NCI-H524 treated with DMSO at 0.1 percent for 48 hours (cell line): ENCODE measurements at places on chromosomes 12 and 14.
A peak's percentile ranks its signal among the peaks of the same experiment; 100 is the strongest.

GRCh38 chr14:95480887-95481226 lies 35.6 kb downstream of the SYNE3 start:
- DNase-seq = no peak

DNA sequence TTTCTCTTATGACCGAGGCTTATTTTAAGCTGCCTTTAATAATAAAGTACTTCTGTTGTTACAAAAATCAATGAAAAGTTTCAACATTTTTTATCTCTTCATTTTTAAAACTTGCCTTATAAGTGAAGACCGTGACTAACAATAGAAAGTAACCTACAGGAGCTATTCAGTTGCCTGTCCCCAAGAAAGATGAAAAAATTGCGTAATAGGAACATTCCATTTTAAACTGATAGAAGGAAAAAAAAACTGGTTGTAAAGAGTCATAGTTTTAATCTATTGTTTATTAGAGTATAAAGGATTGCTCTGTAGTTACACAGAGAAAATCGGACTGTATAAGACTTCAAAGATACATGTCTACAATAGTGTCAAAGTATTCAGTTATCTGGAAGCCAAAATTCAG lies 83.3 kb downstream of the DAAM1 start:
- no peak for DNase-seq

- no peak for DNase-seq
These were observed 13.0 kb upstream of the LEMD3 start for GRCh38 chr12:65156366-65156841.

DNA sequence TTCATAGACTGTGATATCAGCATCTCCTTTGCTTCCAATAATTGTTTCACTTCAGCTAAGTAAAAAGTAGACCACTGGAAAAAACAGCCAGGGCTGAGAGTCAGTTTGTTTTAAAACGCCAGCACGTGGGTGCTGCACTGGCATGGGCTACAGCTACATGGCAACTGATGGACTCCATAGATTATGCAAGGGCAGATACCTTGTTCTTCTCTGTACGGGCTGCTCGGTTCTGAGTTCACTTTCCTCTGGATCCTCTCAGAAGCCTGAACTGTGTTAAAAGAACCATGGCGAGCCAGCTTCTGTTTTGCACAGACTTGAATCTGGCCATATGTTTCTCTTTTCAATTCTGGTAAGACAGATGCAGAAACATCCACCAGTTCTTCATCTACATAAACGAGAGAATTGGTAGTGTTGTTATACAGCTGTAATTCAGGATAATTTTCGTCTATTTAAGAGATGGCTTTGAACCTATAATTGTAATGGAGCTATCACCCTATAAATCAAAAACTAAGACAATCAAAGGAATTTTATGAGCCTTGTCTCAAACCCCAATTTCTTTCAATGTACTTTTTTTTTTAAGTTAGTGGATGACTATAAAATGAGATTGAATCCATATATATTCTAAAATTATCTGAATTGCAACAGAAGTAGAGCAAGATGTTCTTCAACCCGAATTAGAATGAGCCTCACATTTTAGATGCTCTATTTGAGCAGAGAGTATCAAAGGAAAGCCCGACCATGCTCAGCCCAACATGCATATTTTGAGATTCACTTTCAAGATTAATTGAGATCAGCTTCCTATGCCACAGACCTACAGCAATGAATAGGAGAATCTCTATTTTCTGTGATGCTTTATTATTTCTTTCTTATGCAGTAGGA lies 31.5 kb downstream of the E2F7 start:
- DNase-seq = no peak

DNA sequence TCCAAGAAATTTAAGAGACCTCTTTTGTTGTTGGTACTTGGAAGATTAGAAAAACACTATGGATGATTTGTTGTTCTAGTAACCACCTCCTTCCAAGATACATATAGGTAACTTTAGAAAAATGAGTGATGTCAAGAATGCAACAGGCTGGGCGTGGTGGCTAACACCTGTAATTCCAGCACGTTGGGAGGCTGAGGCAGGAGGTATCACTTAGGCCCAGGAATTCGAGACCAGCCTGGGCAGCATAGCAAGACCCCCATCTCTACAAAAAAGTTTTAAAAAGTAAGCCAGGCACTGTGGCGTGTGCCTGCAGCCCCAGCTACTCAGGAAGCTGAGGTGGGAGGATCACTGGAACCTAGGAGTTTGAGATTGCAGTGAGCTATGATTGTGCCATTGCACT lies 97.8 kb downstream of the PCNX1 start:
- no peak for DNase-seq

DNA sequence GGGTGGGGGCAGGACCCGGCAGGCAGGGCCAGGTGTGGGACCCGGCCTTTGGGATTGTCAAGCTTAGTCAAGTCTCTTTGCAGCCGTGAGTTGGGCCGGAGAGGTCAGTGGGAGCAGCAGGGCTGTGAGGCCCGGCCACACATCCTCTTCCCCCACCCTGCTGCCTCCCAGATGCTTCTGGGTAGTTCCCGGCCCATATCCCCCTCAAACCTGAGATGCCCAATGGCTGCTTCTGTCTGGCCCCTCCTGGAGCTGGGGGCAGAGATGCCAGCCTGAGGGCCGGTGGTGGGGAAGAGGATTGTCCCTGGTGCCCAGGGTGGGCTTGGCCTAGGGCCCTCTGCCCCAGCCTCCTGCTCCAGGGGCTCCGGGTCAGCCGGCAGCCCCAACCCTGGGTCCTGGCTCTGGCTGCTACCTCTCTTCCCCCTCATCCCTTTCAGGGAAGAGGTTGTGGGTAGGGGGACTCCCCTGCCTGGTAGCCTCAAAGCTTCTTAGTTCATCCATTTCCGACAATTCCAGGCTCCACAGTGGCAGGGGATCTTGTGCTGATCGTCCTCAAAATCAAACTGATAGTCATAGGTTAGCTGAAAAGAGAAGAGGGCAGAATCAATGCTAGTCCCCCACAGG lies 2.8 kb upstream of the PRKAG1 start:
- DNase-seq = no peak

GRCh38 chr14:58464652-58465051 lies 37.1 kb downstream of the KIAA0586 start:
- DNase-seq = no peak

DNA sequence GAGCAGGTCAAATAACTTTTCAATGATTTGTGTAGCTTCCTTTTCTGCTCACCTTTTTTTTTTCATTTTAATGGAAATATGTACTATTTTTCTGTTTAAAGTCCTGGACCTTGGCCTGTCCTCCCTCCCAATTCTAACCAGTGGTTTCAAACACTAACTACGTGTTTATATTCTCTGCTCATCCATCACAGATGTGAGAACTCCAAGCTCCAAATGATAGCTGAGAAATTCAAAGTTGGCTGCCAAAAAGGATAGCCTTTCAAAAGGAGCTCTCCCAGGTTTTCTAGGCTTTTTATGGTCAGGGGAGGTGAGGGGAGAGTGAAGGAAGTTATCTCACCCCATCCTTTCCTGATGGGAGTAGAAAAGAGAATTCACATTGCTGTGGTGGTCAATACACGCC lies 486.0 kb upstream of the TBX3 start:
- no peak for DNase-seq

DNA sequence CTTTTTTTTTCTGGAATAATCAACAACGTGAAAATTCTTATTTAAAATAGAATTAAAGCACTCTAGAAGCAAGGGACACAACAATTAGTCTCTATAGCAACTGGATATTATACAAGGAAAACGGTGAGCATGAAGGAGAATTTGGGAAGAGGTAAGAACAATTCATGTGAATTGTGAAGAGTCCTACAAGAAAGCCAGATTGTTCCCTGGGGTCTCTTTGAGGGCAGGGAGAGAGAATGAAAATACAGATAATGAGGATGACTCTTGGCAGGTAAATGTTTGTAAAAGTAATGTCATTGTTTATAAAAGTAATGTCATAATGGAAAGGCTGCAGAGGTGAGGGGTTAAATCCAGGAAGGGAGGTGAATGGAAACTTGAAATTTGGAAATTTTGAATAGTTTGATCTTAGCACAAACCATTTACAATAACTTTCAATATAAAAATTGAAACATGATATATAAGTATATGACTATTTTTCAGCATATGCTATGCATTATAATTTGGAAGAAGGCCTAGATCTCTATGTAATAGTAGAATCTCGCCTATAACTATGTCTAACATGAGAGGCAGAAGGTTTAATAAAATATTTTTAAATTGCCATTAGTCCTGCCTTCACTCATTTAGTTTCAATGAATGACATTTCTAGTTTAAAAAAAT lies 378.8 kb upstream of the DCN start:
- DNase-seq = no peak

GRCh38 chr12:28766398-28766797 lies 382.7 kb upstream of the FAR2 start:
- DNase-seq = no peak

- no peak for DNase-seq
These were observed 66.0 kb downstream of the DNAH10 start for GRCh38 chr12:123828120-123828519.

- DNase-seq = peak; percentile 9
These were observed 67.0 kb downstream of the ANKRD9 start for GRCh38 chr14:102442241-102443211.

GRCh38 chr12:11863478-11863906 lies 207.2 kb upstream of the BCL2L14 start:
- DNase-seq = no peak

DNA sequence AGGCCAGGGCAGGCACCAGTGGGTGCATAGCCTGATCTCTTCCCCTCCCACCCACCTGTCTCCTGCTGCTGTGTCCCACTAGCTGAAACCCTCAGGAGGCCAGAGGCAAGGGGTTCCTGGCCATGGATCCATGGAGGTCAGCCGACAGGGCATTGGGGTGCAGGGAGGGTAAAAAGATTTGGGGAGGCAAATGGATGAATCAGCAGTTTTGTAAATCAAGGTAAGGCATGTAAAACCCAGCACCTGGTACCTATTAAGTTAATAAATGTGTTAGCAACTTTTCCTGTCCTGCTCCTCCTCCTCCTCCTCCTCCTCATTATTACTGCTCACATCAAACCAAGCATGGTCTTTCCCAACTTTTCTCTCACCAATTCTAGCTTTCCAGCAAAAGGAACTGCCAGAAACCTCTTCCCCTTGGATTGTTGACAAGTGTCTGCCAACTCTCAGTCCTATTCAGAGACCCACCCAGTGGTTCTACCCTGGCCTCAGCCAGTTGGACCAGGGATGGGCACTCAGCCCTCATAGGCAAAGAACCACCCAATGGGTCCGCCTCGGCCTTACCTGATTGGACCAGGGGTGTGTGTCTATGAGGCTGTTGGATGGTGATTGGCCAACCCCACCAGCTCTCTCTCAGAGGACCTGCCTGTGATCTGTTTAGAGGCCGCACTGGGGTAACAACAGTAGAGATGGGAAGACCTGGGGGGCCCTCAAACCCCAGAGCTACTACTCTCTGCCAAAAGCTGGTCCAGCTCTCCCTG lies 155.7 kb upstream of the GSC start:
- no peak for DNase-seq

DNA sequence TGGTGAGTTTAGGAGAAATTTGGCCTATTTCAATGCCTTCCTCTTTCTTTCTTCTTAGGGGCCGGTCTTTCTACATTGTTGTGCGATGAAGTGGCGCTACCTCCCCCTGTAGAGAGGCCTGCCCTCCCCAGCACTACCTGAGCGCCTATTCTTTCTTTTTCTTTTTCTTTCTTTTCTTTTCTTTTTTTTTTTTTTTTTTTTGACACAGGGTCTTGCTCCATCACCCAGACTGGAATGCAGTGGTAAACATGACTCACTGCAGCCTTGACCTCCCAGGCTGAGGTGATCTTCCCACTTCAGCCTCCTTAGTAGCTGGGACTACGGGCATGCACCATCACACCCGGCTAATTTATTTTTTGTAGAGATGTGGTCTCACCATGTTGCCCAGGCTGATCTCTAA lies 136.1 kb upstream of the MAX start:
- no peak for DNase-seq

- DNase-seq = no peak
These were observed 80.2 kb upstream of the GPHB5 start for GRCh38 chr14:63398952-63399351.

DNA sequence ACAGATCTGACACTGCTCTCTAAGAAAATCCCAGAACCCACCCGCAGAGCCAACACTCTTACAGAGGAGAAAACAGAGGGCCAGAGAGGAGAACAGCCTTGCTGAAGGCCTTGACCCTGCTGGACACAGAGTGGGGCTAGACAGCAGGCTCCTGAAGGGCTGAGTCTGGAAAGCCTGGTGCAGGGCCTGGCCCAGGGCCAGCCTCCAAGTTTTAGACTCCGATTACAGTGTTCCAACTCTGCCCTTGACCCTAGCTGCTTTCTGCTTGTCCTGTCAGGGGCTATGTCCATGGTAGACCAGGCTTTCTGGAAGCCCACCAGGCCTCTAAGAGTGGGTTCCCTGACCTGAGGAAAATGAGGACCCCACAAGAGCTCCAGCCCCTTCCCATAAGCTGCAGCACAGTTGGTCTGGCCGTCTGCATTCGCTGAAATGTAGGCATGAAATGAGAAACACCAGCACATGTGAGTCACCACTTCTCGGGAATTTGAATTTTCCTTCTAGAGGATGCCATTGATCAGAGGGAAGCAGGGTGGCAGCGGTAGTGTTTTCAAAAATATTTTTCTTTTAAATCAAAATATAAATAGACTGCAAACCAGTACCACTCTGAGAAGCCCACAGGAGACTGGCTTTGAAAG lies 154.4 kb downstream of the CALM1 start:
- no peak for DNase-seq

DNA sequence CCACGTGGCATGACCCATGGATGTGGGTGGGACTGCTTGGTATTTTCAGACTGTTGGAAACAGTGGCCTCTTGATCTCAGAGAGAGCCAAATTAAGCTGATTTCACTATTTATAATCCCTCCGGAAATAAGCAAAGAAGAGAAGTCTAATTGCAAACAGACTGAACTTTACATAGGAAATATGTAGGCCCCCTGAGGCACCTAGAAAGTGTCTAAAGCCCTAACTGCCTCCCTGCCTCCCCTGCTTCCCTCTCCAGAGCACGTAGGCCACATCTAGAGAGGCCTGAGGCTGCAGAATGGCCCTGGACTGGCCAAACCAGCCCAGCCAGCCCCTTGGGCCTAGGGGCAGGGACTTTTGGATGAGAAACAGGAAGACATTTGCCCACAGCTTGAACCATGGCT lies 123.8 kb downstream of the ZFP36L1 start:
- DNase-seq = no peak

GRCh38 chr12:132349501-132350131 lies 20.2 kb upstream of the GALNT9 start:
- DNase-seq = no peak

DNA sequence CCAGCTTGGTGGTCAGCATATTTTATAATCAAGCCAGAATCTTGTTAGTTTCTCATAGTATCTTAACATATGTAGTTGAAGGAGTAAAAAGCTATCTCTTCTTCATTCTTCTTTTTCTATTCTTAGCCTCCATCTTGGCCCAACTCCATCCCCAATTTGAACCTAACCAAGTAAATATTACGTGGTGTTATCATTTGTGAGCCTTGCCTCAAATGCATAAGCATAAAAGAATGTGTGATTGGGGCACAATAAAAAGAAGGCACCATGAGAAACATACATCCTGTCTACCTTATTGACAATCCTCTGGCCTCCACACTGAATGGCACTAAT lies 181.4 kb upstream of the BMP4 start:
- DNase-seq = no peak
